Peyer's patch (tissue), 4 donors: ENCODE measurements at places on chromosomes 6 and 20. TPM values are rescaled to one million over a fixed set of nuclear protein-coding genes. Genes with fewer than 3 reads are reported as not detected.

DNA sequence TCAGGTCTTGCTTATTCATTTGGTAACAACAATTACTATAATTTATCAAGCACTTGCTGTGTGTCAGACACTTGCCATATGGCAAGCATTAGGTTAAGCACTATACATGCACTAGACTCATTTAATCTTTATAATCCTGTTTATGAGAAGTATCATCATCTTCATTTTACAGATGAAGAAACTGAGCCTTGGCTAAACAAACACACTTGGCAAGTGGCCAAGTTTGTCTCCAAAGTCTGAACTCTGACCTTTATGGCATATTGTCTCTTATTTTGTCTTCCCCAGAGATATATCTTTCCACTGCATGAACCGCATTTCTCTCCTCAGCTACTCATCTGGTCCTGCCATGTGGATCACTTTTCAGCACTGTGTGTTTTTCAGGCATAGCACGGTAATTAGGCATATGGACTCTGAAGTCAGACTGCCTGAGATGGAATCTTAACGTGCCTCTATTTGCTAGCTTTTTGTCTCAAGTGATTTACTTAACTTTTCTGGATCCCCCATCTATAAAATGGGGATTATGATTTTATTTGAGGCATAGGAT, 4.7 kb downstream of the ADGRF5 start:
- no peak for DNase-seq

GRCh38 chr6:13913226-13914001, 11.3 kb upstream of the RNF182 start:
- DNase-seq, result no peak

DNA sequence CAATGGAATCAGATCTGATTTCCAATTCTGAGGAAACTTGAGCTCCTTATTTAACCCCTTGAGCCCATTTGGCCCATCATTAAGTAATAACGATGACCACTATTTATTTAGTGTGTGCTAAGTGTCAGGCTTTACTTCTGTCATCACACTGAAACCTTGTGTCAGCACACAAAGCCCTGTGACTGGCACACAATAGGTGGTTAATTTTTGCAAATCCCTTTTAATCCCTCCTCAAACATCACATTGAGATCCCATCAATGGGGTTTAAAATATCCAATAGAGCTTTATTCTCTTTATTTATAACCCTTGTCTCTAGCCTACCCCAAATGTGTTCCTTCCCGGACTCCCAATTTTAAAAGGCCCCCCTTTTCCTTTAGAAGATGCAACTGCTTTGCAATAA, 656.8 kb upstream of the CHD6 start:
- DNase-seq, result no peak

- no peak for DNase-seq
Observed at GRCh38 chr6:29734046-29735018, 11.1 kb downstream of the HLA-F start.

Gene AKAP12
- 21.3 TPM for total RNA-seq

Gene LYRM2
- 10.3 TPM for total RNA-seq
